OCI-LY7 (cell line): ENCODE measurements at places on chromosomes 12 and 14.

- no peak for DNase-seq
Observed at GRCh38 chr12:73136386-73136785, 864.2 kb downstream of the TRHDE start.

DNA sequence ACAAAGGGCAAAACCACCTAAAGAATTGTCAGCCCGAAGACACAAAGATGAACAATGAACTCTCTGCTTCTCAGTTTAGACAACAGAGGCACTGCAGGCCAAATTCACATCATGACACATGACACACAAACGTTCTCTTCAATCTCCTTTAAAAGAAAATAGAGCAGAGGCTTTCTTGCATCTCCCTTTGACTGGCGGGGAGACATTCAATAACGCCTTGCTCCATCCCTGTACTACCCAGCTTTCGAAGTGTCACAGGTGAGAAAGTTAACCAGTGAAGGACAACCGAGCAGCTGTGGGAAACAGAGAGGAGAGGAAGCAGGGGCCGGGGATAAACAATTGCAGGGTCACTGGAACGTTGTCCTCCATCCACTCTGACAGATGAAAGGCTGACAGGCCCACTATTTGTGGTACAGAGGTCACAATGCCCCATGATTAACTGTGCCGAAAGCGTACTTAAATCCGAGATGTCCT lies 130.8 kb downstream of the PHLDA1 start:
- DNase-seq, result no peak

DNA sequence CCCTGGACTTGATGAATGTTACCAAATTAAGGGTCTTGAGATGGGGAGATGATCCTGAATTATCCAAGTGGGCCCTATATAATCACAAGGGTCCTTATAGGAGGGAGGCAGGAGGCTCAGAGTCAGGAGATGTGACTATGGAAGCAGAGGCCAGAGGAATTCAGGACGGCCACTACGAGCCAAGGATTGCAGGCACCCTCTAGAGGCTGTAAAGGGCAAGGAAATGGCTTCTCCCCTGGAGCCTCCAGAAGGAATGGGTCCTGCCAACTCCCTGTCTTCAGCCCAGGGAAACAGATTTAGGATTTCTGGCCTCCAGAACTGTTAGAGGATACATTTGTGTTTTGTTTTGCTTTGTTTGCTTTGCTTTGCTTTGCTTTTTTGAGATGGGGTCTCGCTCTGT lies 8.8 kb downstream of the BDKRB1 start:
- no peak for DNase-seq

DNA sequence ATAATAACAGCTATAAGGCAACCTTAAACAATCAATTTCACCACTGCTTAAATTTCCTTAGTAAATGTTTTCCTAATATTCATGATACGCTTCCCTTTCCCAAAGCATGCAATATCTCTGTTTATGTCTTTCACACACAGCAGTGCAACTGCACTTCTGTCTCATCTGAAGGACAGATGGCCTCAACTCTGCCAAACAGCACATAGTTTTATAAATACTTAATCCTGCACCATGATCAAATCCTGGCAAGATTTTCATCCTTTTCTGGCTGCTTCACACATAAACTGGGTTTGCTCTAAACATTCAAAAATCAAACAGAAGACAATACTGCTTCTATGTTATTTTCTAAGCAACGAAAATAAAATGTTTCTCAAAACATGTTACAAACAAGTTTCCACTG lies 266.3 kb downstream of the ITPR2 start:
- no peak for DNase-seq

DNA sequence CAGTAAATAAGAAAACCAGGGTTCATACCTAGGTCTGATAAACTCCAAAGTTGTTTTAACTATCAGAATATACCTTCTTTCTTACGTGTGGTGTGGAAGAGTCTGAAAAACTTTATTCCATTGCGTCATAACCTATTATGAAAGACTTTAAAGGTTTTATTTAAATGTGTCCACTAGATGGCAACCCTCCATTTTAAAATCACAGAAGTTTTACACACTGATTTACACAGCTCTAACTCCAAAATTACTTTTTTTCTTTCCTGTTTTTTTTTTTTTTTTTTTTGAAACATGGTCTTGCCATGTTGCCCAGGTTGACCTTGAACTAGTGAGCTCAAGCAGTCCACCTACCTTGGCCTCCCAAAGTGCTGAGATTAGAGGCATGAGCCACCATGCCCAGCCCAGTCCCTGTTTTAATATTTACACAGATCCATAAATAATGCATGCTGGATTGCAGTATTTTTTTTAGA lies 17.3 kb upstream of the TMPRSS12 start:
- peak; percentile 76 for DNase-seq

GRCh38 chr14:77275601-77276017 lies 4.6 kb upstream of the NGB start:
- DNase-seq, result no peak
